ENCODE measurements at places on chromosomes 3 and 15.

DNA sequence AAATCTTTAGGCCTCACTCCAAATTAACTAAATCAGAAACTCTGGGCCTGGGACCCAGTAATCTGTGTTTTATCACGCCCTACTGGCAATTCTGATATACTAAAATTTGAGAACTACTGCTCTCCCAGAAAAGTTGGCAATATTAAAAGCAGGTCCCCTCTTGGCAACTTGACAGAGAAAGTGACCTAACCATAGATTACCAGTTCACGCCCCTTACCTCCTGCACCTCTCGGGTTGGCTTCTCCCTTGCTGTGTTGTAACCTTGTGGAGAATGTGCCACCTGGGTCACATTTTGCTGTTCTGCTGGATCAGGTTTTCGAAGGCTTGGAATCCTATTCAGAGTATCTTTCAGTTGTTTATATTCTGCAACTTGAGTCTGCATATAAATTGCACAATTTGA, 59.1 kb downstream of the GOLIM4 start:
- DNase-seq = no peak

DNA sequence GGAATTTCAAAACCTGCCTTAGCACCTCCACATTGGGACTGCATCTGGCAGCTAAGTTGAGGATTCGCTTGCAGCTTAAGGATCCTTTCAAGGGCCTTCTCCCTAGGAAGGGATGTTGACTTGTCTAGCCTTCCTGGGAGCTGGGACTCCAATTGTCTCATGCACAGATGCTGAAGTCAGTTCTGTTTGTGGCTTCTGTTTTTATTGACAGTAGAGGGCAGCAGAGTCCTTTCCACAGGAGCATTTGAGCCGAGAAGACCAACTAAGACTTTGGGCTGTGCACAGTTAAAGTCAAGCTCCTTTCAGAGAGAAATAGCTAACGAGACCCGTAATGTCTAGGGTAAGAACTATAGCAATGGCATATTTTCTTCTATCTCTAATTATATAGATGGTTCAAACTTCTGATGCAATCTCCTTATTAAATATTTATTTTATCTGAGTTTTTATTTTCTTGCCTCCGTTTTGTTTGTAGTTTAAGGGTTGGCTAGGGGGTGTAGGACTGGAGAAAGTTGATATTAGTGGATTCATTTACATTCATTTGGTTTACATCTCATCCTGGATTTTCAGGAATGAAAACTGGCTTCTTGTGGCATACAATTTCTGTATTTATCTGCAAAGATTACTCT, 59.7 kb upstream of the KBTBD8 start:
- DNase-seq = no peak

DNA sequence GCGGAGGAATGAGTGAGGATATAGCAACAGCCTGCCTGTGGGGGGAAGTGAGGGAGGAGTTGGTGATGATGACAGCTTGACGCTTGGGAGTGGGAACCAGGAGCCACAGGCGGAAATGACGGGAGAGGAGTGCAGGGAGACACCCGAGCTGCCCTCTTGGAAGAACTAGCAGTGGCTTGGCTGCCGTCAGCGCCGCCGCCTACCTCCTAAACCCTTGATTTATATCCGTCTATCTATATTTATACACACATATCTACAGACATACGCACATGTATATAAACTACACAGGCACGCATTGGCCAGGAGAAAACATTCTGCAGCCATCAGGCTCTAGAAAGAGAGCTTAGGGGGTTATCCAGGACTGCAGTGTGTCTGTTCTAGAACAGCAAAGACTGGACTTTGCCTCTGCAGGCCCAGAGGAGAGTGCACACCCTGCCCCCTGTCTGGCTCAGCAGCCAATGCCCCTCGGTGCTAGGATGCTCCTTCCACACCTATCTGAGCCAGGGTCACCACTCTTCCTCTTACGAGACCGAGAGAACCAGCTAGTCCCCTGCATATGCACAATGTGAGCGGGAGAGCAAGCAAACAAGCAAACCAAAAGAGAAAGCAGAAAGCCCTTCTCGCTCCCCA, 45.3 kb upstream of the MAGEF1 start:
- no peak for DNase-seq

- no peak for DNase-seq
Observed at GRCh38 chr3:25575001-25575400, 89.7 kb downstream of the TOP2B start.
